ENCODE measurements at places on chromosomes 2 and 18. TPM values are rescaled to one million over a fixed set of nuclear protein-coding genes. Genes with fewer than 3 reads are reported as not detected.

DNA sequence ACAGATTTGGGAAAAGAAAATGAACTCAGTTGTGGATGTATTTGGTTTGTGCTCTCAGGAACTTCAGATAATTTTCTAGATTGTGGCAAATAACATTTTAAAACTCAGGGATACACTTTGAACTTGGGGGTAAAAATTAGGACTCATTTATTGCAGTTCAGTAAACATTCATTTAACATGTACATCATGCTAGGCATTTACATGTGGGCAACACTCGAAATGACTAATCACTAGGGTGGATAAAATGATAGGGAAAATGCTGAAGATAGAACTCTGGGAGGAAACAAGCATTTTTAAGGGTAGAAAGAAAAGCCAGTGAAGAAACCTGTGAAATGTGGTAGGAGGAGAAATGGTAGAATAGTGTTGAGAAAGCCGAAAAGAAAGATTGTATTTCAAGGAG is 7.8 kb downstream of the FAM117B start:
- DNase-seq, result no peak

- DNase-seq, result no peak
These were observed 43.9 kb upstream of the RFX8 start for GRCh38 chr2:101518578-101519492.

DNA sequence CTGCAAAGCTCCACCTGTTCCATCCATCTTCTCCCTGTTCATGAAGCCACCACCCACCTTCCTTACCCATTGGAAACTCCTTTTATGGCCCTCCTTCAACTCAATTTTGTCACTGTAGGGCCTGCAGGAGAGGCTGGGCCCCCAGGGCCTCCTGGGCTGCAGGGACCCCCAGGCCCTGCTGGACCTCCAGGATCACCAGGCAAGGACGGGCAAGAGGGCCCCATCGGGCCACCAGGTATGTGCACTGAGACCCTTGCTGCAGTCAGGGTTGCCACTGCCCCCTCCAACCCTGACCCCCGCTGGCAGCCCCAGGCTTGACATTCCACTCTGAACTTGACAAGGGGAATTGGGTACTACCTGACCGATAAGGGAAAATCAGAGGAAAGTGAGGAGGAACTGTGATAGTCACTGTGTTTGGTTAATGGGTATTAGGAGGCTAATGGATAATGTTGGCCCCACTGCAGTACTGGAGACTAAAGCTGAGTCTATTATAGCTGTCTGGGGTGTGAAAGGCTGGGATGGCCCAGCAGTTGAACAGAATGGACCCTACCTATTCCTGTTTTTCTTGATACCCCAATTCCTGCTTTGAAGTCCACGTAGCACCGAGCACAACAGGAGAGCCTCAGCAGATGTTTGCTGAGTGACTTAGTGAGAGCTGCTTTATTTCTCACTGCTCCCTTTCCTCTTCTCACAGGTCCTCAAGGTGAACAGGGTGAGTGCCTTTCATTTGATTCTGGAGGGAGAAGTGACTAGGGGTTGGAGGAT is 2.1 kb upstream of the KHK start:
- no peak for DNase-seq

DNA sequence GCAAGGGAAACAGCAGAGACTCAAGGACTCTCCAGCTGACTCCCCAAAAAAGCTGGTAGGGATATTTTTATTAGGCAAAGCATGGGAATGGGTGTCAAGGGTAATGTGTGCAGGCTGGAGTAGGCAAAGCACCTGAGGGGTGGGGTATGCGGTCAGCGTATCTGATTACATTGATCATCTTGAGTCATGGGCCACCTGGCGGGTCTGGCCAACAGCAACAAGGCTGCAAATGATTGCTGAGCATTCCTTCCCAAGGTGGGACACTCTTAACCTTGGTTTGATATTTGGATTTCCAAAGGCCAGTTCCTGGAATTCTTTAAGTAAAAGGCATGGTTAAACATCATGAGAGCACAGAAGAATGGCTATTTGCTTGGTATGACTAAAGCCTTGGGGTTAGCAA is 32.6 kb upstream of the CCBE1 start:
- DNase-seq, result no peak

- no peak for DNase-seq
These were observed 7.9 kb upstream of the ZNF407 start for GRCh38 chr18:74589811-74590210.

- DNase-seq, result no peak
These were observed 3.8 kb downstream of the ZNF397 start for GRCh38 chr18:35244671-35245070.

The REG3A gene
- total RNA-seq, result 3.3 TPM

The ESPNL gene
- total RNA-seq, result 0.48 TPM

The LRRTM1 gene
- not detected for total RNA-seq
